ENCODE measurements at places on chromosomes 13 and 19.

DNA sequence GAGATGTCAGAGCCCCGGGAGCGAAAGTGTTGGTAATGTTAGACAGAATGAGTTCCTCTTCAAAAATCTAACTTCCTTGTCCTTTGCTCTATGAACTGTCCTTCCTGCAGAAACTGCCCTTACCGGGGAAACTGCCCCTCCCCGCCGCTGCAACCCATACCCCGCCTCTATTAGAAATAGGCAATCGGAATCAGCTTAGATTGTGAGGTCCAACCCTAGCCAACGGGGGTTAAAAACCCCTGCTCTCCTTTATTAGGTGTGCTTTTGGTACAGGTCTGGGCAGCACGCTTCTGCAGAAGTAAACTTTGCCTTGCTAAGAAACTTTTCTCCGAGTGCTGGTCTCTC, 11.5 kb upstream of the CAPNS1 start:
- DNase-seq = no peak

DNA sequence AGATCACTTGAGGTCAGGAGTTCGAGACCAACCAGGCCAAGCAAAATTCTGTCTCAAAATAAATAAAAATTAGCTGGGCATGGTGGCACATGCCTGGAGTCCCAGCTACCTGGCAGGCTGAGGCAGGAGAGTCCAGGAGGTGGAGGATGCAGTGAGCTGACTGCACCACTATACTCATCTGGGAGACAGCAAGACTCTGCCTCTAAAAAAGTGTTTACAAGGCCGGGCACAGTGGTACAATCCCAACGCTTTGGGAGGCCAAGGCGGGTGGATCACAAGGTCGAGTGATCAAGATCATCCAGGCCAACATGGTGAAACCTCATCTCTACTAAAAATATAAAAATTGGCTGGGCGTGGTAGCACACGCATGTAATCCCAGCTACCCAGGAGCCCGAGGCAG, 4.2 kb upstream of the DAPK3 start:
- no peak for DNase-seq

DNA sequence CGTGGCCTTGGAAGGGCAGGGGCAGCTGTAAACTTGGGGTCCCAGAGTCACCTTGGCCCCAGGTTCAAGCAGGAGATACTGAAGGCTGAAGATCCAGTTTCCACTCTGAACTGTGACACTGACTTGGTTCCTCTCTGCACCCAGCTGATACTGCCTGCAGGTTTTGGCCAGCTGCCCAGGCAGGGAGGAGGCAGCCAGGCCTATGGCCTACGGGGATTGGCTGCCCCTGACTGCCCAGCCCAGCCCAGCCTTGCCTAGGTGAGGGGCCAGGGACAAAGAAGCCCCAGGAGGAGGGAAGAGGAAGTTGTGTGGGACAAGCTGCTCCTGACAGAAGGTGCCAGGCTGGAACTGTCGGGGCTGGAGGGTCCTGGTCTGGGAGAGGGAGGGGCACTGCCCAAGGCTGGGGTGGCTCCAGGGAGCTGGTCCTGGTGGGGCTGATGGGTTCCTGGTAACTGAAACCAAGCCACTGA, 51.7 kb upstream of the CYP4F8 start:
- DNase-seq = no peak

DNA sequence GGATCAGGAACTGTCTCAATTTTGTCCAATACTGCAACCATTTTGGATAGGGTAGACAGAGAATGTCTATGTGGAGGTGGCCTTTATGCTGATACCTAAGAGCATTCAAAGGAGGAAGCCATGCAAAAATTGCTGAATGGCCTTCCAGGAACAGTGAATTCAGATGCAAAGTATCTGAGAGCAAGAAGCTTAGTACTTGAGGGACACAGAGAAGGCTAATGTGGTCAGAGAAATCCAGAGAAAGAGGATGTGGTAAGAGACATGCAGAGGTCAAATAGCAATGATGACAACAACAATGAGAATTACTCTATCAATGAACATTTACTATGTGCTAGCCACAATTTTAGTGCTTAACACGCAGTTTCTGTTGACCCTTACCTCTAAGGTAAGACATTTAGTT, 785.6 kb upstream of the KLHL1 start:
- no peak for DNase-seq

- DNase-seq = no peak
Measured at GRCh38 chr13:77583581-77583980, 48.1 kb downstream of the SCEL start.

GRCh38 chr13:77351315-77351714, 24.4 kb upstream of the MYCBP2 start:
- DNase-seq = no peak

DNA sequence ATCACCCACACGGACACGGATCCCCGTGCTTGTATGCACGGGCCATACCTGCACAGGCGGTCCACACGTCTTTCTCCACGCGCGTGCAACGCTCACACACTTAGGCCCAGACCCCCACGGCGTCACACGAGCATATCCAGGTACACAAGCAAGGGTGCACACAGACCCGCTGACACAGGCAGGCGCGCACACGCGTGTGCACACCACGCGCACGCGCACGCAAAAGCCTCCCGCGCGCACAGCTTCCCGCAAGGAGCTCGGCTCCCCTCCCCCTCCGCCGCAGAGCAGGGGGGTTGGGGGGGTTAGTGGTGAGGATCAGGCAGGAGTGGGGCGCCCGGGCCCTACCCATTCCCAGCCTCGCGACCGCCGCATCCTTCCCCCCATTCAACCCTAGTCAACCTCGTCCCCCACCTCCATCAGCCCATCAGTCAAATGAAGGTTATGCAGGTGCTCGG, 407 bp downstream of the RAB3A start:
- DNase-seq = no peak

GRCh38 chr13:30870049-30870884, 35.8 kb upstream of the MEDAG start:
- peak; percentile 89 for DNase-seq
